HT-29 (cell line): ENCODE measurements at places on chromosomes 12 and 14. TPM values are rescaled to one million over a fixed set of nuclear protein-coding genes. Genes with fewer than 3 reads are reported as not detected.

The EIF5 gene
- 63.7 and 68.0 TPM in 2 replicates for total RNA-seq

The PTGER2 gene
- not detected in 2 replicates for total RNA-seq

The LHX5 gene
- not detected in 2 replicates for total RNA-seq

The PTPRO gene
- total RNA-seq, result 12.3 and 14.3 TPM in 2 replicates

The VRK1 gene
- total RNA-seq, result 13.3 and 14.6 TPM in 2 replicates

The TM7SF3 gene
- 146 and 162 TPM in 2 replicates for total RNA-seq

The ARHGEF40 gene
- 18.4 and 20.0 TPM in 2 replicates for total RNA-seq

The FLRT2 gene
- total RNA-seq, result not detected in 2 replicates

DNA sequence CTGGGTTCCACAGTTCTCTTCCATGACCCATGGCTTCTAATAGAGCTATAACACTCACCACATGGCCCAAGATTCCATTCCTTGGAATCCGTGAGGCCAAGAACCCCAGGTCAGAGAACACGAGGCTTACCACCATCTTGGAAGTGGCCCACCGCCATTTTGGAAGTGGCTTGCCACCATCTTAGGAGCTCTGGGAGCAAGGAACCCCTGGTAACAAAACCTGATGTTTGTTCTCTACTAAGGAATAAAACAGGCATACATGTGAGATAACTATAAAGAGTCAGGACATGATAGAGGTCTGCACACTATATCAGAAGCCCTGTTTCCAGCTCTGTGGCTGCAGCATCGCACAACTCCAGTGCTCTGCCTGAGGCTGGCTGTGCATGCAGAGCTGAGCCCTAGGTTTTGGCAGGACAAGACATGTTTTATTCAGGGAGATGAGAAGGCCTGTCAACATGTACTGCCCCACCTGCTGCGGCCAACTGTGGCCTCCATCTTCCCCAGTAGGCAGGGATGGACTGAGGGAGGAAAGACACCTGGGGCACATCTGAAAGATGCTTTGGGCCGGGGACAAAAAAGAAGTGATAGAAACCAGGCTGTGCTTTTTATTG, 344.9 kb downstream of the DAD1 start:
- no peak for DNase-seq

DNA sequence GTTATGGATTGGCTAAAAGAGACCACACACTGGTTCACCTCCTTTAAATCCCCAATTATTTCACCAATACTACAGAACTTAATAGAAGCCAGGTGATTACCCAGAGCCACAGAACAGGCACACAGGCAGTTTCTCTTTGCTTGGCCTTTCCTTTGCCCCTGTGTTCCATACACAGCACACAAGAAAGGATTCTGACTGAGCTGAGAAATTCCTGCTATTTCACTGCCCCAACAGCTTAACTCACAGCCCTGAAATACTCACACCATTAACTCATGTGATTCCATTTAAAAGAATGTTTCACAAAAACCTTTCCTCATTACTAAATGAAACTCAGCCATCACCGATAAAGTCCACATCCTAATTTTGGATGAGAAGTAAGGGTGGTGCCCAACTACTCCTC, 133.6 kb downstream of the MED13L start:
- no peak for DNase-seq

- no peak for DNase-seq
Measured at GRCh38 chr12:125289970-125290369, 224.7 kb downstream of the AACS start.

- no peak for DNase-seq
Measured at GRCh38 chr12:76226397-76226796, 121.8 kb downstream of the BBS10 start.

- DNase-seq, result no peak
Measured at GRCh38 chr14:74417611-74418010, 8.4 kb downstream of the SYNDIG1L start.

DNA sequence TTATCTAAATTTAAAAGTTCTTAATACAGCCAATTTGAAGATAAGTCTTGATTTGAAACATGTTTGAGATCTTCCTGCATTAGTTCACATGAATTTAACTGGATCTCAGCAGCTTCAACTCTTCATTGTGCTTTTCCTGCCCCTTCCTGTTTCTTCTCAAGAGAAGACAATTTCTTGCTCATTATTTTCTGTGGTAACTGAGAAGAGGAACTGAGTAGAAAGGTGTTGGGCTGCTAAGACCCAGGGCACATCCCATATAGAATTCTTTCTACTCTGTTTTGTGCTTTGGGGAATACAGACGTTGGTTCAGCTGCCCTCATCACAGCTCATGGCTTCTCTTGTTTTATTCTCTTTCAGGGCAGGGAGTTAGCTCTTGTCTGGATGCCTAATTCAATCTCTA, 110.2 kb downstream of the SNAPC1 start:
- no peak for DNase-seq

- DNase-seq, result peak; percentile 83
Measured at GRCh38 chr12:31234955-31235867, 90.7 kb downstream of the SINHCAF start.

DNA sequence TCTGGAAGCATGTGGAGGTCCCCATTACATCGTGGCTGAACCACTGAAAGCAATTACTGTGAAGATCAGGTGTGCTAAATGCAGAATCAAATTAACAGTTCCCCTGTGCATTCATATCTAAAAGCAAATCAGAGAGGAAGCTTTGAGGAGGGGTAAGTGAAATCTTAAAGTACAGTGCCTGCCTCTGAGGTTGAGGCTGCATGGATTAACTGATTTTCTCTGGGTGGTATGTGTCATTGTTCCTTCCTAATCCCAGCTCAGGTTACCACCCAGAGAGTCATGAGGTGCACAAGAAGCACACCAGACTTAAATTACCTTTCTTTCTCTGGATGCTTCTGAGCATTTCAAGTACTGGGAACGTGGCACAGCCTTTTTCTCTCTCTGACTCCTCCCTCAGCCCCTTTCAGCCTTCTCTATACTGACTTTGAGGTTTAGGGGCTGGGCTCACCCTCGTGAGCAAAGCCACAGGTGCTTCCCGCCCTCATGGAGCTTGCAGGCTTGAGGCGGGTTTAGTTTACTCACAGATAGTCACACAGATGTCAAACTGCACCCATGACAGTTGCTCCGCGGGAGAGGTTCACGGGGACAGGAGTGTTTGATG, 237.6 kb upstream of the CRY1 start:
- no peak for DNase-seq

GRCh38 chr12:87280893-87281292, 748.3 kb downstream of the C12orf50 start:
- DNase-seq, result no peak

- no peak for DNase-seq
Measured at GRCh38 chr14:29717901-29718300, 209.7 kb downstream of the PRKD1 start.

GRCh38 chr12:72282721-72283120, 10.6 kb downstream of the TRHDE start:
- peak; percentile 12 for DNase-seq

DNA sequence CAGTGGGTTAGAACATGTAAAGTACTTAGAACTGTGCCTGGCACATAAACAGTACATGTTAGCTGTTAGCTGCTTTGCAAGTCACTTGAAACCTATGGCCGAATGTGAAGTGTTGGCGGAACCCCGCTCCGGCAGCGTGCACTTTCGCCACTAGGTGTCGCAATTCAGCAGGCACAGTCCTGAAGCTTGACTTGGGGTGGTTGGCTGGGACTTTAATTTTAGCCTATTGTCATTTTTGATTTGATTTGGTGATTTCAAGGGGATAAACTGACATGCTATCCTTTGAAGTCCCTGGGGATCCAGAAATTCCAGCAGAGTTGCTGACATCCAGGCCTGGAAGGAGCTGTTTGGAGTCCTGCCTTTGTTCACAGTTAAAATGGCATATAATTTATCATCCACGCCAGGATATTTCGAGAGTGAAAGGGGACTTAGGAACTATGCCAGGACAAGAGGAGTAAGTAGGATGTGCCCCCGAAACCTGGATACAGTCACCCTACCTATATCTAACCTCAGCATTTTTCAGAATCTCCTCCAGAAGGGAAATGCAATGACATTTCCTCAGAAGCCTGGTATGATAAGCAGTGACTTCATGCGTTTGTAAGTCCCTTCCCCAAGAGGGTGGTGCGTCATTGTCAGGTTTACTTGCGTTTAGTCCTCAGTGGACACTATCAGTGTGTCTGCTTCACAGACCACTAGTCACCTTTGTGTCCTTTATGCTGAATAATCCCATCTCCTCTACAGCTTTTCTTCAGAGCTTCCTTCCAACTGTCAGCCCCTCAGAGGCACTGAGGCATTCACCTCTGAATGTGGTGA, 3.5 kb upstream of the TSPAN9 start:
- peak; percentile 85 for DNase-seq

DNA sequence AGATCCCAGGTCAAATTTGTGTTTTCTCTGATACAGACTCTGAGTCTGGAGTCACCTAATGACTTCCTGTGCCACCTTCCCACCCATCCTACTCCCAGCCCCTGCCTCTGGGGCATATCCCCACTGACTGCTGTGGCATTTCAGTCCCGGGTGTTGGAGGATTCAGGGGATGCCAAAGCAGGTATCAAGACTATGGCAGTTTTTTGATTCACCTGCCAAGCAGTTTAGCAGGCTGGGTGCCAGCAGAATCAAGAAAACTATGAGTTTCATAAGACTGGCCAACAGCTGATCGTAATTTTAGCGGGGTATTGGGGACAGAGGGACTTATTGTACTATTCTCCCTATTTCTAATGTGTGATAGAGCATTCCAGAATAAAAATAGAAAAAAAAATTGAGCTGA, 4.6 kb downstream of the PLEKHH1 start:
- no peak for DNase-seq

- peak; percentile 87 for DNase-seq
Measured at GRCh38 chr12:54370171-54370730, 6.0 kb upstream of the GPR84 start.

GRCh38 chr12:58969237-58969636, 48.9 kb upstream of the LRIG3 start:
- DNase-seq, result no peak
